ENCODE measurements at places on chromosomes 5 and 9.

GRCh38 chr5:126461838-126462237 lies 38.6 kb downstream of the GRAMD2B start:
- no peak for DNase-seq

DNA sequence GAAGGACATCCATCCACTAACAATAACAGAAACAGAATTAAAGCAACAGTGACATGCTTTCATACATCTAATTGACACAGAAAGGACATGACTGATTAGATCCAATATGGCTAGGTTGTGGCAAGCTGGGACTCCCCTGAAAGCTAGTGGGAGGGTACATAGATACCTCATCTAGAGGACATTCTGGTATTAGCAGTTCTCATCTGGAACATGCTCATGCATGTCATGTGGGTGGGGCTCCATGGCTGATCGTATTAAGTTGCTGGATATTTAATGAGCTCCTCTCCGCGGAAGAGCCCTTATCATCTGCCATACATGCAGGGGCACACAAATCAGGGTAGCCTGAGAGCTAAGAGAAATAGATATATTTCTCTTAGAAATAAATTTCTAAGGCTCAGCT lies 358.9 kb downstream of the ICE1 start:
- DNase-seq, result no peak

DNA sequence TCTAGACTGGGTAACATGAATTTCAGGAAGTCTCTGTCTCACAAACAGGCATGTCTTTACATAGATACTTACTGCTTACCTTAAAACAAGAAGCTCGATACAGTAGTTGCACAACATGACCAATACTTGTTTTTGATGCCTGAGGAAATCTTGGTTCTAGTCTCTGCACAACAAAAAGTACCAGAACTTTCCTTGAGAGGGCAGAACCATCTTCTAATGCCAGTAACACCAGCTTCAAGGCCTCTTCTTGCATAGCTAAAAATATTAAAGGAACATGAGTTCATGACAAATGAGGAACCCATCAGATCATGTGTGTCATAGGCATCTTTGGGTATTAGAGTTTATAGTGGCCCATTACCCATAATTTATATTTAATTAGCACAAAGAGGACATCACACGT lies 22.0 kb downstream of the RC3H2 start:
- no peak for DNase-seq

GRCh38 chr9:126935630-126936029 lies 21.0 kb downstream of the RALGPS1 start:
- no peak for DNase-seq

GRCh38 chr5:35698047-35698808 lies 80.6 kb downstream of the SPEF2 start:
- DNase-seq, result no peak

DNA sequence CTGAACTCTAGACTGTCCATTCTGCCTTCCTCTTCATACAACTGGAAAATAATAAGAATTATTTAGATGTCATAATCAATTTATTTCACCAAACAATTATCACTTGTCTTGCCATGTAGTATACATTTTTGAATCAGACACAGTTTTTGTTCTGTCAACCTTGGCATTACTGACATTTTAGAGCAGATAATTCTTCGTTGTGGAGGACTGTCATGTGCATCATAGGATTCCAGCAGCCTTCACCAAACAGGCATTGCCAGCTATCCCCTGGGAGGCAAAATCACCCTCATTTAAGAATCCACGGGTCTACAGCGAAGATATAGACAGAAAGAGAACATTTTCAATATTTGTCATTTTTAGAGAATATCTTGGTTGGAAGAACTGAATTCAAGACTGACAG lies 293.9 kb downstream of the KDM4C start:
- no peak for DNase-seq

GRCh38 chr5:27727254-27727653 lies 688.9 kb upstream of the CDH9 start:
- DNase-seq, result no peak
